Stimulated activated CD8-positive, alpha-beta memory T cell treated with anti-CD3 and anti-CD28 coated beads, Interleukin-4, amount 100 ng/mL, for 1 hour (primary cell): ENCODE measurements at places on chromosomes 7 and 10.

GRCh38 chr7:77812290-77812685, 13.7 kb downstream of the PHTF2 start:
- DNase-seq: no peak

- no peak for DNase-seq
Measured at GRCh38 chr7:17436126-17436525, 137.7 kb downstream of the AHR start.

DNA sequence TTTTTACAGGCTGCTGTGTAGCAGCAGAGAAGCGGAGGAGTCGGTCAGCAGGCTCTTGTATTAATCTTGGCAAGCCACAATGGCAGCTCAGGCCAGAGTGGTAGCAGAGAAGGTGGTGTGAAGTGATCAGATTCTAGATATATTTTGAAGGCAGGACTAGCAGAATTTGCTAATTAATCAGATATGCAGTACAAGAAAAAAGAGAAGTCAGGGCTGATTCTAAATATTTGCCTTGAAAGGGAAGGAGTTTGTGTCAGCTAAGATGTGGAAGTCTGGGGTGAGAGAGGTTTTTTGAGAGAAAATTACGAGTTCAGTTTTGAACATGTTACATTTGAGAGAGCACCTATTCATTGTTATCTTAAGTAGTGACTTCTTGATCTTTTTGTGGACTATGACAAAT, 176.3 kb downstream of the WNT2 start:
- no peak for DNase-seq

GRCh38 chr7:2524808-2525657, 5.5 kb downstream of the LFNG start:
- no peak for DNase-seq

GRCh38 chr7:100351657-100352058, 6.3 kb upstream of the PILRB start:
- DNase-seq: no peak

DNA sequence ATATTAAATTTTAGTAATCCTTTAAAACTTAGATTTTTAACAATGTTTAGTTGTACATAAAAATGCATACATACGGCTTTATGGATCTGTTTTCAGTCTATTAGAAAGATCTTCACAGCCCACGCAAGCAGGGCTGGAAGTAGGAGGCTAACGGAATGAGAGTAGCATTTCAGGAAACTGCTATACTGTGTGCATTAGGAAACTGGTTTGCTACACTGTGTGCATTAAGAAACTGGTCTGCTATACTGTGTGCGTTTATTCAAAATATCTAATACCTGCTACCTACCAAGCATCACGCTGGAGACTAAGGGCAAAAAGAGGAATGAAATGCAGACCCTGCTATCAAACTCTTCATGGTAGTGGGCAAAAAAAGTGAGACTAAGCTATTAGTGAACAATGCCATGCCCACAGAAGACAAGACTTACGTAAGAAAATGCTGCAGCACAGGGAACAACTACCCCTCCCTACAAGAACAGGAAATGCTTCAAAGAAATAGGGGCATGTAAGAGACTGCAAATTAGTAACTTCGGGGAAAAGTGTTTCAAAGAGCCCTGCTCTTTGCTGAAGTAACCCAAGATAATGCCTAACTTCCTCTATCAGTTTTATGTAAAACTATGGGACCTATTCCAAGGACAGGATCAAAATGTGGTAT, 11.3 kb downstream of the RAB11FIP2 start:
- DNase-seq: no peak

GRCh38 chr7:97506728-97507127, 225.2 kb upstream of the TAC1 start:
- no peak for DNase-seq

DNA sequence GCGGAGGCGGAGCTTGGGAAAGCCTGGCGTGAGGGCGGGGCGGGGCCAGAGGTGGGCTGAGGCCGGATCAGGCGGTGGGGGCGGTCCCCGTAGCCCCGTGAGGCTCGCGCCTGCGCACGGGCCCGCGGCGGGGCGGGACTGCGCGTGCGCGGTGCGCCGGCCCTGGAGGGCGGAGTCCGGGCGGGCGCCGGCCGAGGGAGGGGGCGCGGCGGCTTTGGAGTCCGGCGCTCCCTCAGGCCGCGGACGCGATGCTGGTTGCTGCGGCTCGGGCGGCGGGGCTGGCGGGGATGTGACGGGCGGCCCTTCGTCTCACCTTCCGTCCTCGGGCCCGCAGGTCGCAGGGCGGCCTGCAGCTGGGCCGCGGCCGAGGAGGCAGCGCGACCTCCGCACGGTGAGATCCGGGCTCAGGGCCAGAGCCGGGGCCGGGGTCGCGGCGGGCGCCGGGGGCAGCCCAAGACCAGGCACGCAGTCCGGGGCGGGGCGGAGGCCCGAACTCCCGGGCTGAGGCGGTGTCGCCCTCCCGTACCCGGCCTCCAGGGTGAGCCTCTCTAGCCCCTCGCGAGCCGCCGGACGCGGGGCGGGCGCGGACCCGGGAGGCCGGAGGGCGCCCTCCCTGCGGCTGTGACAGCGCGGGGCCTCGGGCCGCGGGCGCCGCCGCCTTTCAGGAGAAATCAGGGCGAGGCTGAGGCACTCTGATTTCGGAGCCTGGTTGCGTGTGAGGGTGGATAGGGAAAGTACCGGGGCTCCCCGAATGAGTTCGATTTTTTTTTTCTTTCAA, at the start of gene CCSER2:
CCSER2 (plus strand) TSS at position 172 of the 778 bp plus-strand sequence. CDS start 42,464 bp downstream, outside the sequence.
- DNase-seq: peak; percentile 85

DNA sequence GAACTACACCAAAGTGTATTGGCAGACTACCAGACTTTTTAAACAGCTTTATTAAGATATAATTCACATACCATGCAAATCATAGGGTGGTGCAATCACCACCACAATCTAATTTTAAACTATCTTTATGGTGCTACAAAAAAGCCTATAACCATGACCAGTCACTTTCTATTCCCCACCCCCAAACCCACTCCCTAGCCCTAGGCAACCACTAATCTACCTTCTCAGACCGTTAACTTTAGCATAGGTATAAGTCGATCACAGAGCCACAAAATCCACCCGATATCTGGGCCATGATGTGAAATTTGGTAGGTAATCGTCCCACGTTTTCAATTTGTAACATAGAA, 536 bp upstream of the POM121 start:
- no peak for DNase-seq

DNA sequence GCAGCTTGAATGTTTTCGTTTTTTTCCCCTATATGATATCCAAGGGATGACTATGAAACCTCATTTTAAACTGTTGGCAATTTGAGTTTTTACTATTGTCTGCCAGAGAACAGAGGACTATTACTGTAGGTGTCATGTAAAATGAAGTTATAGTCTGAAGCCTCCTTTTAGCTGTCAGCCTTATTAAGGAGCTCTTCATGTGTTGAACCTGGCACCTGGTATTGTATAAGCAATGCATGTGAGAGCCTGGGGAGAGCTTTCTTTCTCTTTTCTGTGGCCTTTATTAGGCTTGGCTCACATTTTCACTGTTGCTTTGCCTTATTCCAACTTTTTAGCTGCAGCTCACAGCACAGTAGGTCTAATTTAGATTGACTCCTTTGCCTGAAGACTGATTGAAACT, 119.1 kb upstream of the FOXP2 start:
- no peak for DNase-seq

- no peak for DNase-seq
Measured at GRCh38 chr10:44435196-44435595, 50.3 kb upstream of the CXCL12 start.

- no peak for DNase-seq
Measured at GRCh38 chr7:51069411-51070083, 247.1 kb downstream of the COBL start.

DNA sequence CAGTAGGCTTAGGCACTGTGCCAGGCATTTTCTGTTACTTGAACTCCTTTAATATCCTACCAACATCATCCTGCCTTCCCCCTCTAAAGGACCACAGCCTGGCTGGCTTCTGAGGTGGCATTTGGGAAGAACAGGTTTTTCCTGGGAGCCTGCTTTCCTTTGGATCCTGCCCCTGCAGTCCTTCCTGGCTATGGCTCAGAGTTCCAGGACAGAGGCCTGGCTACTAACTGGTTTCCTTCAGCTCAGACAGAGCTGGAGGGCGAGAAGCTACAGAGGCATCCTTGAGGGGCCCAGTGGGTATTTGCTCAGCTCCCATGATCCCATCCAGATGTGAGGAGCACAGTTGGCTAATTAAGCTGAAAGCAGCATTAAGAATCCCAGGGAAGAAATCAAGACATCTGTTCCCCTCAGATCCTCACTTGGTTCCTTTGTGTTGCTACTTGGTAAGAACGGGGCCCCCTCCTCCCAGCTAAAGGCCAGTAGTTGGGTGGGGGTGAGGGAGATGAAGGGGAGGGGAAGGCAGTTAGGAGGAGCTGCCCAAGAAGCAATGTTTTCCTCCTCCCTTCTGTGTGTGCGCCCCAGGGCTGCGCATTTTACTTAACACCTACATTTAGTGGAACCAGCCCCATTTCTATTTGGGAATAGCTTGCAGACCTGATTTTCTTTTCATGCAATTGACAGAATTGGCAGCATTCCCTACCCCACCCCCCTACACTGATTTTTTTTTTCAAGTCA, 142.6 kb upstream of the SORCS3 start:
- DNase-seq: no peak

GRCh38 chr7:121810831-121811672, 61.9 kb upstream of the PTPRZ1 start:
- DNase-seq: no peak
